ENCODE measurements at places on chromosomes 16 and 17.

DNA sequence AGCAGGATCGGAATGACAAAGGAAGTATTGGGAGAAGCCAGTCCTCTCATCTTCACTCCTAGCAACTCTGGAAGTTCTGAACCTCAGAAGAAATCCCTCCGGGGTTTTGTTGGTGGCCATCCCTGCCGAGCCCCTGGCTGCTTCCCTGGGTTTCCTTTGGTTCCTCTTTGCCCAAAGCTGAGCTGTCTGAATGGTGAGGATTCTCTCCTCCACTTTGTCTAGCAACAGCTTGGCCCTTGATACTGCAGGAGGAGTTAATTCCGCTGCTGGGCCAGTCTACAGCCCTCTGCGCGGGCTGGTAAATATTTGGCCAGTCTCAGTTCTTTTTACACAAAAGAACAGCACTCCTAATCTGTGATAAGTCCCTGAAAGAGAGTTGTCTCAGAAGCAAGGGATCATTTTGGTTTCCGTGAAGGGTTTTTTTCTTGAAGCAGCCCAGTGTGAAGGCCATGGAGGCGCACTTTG, 170.9 kb downstream of the RAB11FIP4 start:
- no peak for DNase-seq

DNA sequence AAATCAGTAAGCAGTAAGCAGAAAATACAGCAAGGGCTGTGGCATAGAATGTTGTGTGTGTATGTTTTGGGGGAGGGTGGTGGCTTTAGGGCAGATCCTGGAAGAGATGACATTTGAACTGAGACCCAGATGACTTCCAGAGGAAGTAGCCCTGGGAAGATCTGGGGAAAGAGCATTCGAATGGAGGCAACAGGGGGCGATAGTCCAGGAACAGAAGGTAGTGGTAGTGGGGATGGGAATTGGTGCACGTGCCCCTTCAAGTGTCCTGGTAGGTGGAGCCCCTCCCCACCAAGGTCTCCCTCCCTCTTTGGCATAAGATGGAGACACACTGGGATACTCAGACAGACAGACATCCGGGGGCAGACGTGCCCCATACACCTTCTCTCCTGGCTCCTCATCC, 14.1 kb downstream of the ARHGEF15 start:
- no peak for DNase-seq

DNA sequence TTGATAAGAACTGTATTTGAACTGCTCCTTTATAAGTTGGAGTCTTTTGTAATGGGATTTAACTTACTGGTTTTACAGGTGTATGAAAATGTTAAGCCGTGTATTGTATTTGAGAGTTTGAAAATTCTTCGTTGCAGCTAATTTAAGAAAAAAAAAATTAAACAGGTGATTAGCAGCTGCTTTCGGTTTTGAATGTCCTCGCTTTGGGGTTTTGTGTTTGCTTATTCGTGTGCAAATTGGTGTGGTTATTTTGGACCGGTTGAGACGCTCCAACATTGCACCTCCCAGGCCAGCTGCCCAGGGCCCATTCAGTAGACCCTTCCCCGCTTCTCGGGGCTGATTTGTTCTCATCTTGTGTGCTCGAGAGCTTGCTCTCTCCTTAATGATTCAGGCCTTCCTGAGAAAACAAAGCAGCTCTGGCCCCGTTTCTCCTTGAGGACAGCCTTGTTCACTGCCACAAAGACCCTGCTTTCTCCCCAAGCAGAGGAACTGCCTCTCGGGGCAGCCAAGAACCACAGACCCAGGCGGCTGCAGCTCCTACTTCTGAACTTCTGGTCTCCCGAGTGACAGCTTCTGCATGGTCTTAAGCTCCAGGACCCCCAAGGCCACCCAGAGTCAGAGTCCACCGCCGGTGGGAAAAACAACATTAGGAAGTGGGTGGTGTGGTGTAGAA, 100.5 kb downstream of the MSI2 start:
- no peak for DNase-seq

DNA sequence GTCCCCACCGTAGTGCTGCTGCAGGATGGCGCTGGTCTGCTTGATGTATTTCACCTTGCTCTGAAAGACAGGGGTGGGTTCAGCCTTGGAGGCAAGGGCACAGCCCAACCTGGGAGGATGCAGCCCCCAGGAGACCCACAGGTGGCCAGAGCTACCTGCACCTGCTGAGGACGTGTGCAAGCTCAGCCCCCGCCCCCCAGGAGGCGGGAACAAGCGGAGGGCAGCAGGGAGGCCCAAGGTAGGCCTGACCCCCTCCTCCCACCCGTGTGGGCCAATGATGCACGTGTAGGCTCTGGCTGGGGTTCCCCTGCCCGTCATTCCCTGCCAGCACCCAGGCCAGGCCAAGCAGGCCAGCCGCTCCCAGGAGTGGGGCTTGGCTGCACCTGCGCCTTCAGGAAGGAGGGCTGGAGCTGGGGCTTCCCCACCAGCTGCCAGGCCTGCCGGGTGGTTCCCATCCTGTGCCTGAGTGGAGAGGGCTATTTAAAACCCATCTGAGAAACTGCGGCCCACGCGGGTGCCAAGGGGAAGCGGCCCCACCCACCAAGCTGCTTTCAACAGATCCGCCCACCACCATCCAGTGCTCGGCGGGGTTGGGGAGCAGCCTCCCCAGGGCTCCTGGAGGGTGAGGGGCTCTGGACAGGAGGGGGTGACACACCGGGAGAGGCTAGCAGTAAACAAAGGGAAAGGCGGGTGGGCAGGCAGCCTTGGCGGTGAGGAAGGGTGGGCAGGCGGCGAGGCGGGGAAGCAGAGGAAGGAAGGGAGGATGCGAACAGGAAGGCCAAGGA, 3.8 kb downstream of the NTHL1 start:
- DNase-seq, result no peak

GRCh38 chr17:65359016-65359415, 202.4 kb downstream of the AXIN2 start:
- no peak for DNase-seq

DNA sequence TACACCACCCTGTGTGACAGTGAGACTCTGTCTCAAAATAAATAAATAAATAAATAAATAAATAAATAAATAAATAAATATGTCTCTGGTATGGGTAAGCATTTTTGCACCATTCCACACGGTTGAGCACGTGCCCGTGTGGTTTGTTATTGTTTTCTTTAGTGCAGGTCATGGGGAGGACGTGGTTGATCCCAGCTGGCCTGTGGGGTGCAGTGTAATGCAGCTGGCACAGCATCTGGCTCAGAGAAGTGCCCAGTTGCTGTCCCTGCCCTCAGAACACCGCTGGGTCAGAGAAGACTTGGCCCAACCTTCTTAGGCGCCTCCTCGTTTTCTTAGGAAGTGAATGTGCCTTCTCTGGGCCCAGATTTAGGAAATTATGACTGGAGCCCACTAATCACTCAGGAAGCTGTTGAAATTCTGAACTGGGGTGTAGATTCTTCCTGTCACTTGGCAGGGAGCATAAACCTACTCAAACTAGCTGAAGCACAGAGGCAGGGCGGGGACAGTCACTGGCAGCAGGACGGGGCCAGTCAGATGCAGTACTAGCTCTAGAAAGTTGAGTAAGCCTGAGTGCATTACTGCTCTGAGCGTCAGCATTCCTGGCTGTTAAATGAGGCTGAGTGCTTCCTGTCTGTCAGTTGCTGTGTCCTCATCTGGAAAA, 85.9 kb downstream of the SNX29 start:
- peak; percentile 20 for DNase-seq

DNA sequence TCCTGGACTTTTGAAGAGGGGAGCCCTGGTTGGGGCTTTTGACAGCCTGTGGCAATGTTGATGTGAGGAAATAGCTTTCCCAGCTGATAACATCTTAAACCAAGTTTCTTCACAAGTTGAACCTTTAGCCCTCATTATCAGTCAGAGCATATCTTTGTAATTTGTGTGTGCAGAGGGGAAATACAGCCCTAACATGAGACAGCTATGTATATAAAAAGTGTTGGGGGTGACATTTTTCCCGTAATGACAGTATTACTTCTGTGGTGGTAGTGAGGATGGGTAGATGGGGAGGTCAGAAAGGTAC, 221.1 kb downstream of the FTO start:
- no peak for DNase-seq

DNA sequence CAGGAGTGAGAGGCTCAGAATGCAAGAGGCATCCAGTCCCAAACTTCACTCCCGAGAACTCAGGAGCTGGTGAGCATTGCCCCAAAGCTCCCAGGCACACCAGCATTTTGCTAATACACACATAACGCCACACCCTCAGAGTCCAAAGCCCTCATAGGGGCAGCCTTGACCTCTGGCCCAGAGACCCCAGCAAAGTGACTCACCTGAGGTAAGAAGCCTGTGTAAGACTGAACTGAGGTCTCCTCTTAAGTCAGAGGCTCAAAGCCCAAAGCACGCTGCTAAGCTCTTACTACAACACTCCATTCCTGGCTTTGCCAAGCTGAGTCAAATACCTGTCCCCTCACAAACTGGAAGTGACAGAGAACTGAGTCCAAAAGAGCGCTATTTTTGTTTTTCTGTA, 16.4 kb downstream of the ST3GAL2 start:
- DNase-seq, result no peak

- DNase-seq, result peak; percentile 9
Measured at GRCh38 chr17:67992548-67993152, 3.6 kb downstream of the C17orf58 start.

GRCh38 chr16:66205287-66206231, 160.9 kb upstream of the CDH5 start:
- no peak for DNase-seq

DNA sequence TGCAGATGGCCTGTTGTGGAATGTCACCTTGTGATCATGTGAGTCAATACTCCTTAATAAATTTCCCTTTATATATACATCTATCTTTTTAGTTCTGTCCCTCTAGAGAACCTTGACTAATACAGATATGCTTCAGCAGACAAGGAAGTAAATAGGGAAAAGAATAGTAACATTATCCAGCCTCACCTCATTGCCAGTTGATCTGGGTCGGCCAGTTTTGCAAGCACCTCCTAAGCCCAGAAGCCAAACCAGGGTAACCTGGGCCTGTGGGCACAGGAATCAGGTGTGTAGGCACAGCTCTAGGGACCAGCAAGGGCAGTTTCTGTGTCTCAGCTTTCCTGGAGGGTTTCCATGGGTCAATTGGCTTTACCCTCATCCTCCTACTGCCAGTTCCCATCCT, 11.9 kb upstream of the CCL17 start:
- DNase-seq, result no peak

DNA sequence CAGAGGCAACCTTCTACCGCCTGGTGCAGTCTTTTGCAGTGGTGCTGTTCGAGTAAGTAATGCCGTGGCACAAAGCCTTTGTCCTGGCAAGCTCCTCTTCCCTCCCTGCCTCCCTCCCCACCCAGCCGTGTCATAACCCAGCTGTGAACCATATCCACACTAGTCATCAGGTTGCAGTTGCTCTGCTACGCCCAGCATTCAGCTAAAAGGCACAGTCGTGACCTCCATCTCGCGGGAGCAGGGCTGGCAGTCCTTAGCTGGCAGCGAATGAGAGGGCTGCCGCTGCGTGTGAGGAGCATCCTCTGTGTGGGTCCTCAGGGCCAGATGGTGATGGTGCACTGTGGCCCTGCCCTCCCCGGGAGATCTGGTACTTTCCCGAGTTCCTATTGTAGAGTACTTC, 39.3 kb downstream of the CIBAR2 start:
- peak; percentile 81 for DNase-seq

- no peak for DNase-seq
Measured at GRCh38 chr17:15092762-15093161, 172.4 kb downstream of the PMP22 start.

GRCh38 chr17:41773731-41774193, 12.7 kb downstream of the JUP start:
- DNase-seq, result no peak

DNA sequence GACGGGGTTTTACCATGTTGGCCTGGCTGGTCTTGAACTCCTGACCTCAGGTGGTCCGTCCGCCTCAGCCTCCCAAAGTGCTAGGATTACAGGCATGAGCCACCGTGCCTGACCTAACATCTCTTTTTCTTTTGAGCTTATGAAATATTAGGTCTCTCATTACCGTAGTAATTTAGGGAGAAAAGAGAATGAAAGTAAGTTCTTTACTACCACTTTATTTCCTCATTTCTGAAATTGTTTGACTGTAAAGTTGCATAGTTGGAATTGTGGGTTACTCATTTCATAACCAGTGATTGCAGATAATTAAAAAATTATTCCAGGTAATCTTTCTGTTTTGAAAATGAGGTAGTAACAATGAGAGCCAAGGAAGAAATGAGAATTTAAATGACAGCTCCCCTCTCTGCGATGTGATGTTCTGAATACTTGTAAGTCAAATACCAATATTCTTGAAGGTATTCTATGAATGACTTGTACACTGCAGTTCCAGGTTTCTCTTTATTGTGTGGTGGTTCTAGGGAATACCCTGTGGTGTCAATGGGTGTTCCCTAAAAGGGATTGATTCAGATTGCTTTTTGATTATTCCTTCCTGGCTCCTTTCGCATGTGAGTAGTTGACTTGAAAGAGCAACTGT, 28.3 kb downstream of the MAP2K4 start:
- no peak for DNase-seq

GRCh38 chr17:32174889-32175288, 32.6 kb downstream of the RHOT1 start:
- DNase-seq, result no peak

GRCh38 chr17:49557312-49558024, 18.2 kb upstream of the NXPH3 start:
- DNase-seq, result no peak

DNA sequence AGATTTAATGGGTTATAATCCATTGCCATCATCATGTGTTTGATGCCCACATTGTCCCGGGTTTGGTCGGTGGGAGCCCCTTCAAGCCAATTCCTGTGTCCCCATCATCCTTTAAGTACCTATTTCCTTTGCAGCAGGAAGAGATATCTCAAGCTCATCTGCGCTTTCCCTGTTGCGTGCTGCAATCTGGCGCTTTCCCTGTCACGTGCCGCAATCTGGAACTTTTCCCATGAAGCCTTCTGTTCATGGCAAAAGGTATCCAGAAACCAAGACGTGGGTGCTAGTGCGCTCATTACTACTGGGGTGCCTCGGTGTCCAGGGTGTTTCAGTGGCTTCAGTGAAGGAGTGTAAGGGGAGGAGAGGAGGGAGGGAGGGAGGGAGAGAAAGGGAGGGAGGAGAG, 174.6 kb upstream of the ZNF469 start:
- DNase-seq, result no peak

GRCh38 chr16:86712158-86713009, 134.0 kb downstream of the FOXL1 start:
- DNase-seq, result no peak

GRCh38 chr17:31579265-31579664, 187.8 kb downstream of the RAB11FIP4 start:
- DNase-seq, result no peak

GRCh38 chr16:74431516-74431915, 10.2 kb upstream of the CLEC18B start:
- DNase-seq, result no peak

GRCh38 chr17:78163881-78164747, 4.3 kb upstream of the SYNGR2 start:
- DNase-seq, result no peak

- no peak for DNase-seq
Measured at GRCh38 chr16:68961778-68962402, 118.6 kb downstream of the TANGO6 start.

Data from right lung (tissue), 10 donors.